Left renal cortex interstitium (tissue), 4 donors: ENCODE measurements at places on chromosomes 13 and 19. TPM values are rescaled to one million over a fixed set of nuclear protein-coding genes. Genes with fewer than 3 reads are reported as not detected.

Gene GPR183
- 2.4 TPM for polyA plus RNA-seq

Gene COX6B2
- 1.8 TPM for polyA plus RNA-seq

DNA sequence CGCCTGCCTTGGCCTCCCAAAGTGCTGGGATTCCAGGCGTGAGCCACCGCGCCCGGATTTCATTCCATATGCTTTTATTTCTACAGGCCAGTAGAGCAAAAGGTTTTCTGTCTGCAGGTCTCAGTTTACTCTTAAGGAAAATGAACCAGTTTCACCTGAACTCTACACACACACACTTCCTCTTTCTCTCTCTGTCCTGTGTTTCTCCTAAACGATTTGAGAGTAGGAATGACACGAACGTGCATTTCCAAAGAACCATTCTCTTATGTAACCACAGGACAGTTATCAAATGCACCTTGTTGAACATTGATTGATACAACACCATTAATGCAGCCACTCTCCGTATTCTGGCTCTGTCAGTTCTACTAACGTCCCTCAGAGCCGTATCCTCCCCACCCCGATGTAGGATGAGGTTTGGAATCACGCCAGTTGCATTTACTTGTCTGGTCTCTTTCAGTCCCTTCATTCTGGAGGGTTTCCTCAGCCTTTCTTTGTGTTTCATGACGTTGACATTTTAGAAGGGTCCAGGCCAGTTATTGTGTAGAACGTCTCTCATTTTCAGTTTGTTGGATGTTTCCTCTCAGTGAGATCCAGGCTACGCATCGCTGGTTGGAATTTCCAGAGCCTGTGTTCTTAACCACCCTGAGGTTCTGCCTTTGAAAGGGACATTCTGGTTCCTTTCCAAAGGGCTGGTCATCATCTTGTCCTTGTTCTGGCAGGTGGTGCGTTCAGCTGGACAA lies 36.0 kb downstream of the BICRA start:
- no peak for DNase-seq

DNA sequence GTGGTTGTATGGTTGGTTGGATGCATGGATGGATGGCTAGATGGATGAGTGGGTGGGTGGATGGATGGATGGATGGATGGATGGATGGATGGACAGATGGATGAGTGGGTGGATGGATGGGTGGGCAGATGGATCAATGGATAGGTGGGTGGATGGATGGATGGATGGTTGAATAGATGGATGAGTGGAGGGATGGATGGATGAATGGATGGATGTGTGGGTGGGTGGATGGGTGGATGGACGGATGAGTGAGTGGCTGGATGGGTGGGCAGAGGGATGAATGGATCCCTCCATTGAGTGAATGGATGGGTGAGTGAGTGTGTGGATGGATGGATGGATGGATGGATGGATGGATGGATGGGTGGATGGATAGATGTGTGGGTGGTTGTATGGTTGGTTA lies 9.0 kb upstream of the NMRK2 start:
- no peak for DNase-seq
